Muscle of arm (tissue), 14 donors: ENCODE measurements at places on chromosomes 3 and 15. TPM values are rescaled to one million over a fixed set of nuclear protein-coding genes. Genes with fewer than 3 reads are reported as not detected.
A peak's percentile ranks its signal among the peaks of the same experiment; 100 is the strongest.

- DNase-seq = no peak
These were observed 653 bp upstream of the WDR6 start for GRCh38 chr3:49006408-49007067.

- DNase-seq = peak; percentile 79
These were observed 321.5 kb upstream of the CTNNB1 start for GRCh38 chr3:40877631-40878463.

The ASB14 gene
- 1.5 TPM for polyA plus RNA-seq

DNA sequence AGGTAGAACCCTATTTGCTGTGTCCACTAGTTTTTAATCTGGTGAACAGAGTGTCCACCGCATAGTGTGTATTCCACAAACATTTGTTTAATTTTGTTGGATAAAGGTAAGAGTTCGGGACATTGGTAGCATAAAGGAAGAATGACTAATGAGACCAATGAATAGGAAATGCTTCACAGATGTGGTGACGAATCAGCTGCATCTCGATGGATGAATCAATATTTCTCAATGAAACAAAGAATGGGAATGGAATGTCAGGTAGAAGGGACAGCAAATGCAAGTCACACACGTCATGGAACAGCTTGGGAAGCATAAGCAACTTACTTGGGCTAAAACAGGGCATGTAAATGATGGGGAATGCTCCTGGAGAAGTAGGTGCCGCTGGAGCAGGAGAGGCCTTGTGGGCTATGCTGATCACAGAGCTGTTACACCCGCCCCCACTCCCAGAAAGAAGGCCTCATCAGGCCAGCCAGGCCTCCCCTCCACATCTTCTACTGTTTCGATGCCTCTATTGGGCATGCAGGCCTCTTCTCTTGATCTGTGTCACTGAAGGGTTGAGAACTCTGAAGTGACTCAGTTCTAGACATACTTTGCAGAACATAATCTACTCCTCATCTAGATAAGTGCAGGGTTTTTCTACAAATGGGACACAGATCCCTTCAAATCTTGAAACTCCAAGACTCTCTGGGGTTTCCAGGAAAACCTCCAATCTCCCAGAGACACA is 120.0 kb upstream of the GADL1 start:
- no peak for DNase-seq

DNA sequence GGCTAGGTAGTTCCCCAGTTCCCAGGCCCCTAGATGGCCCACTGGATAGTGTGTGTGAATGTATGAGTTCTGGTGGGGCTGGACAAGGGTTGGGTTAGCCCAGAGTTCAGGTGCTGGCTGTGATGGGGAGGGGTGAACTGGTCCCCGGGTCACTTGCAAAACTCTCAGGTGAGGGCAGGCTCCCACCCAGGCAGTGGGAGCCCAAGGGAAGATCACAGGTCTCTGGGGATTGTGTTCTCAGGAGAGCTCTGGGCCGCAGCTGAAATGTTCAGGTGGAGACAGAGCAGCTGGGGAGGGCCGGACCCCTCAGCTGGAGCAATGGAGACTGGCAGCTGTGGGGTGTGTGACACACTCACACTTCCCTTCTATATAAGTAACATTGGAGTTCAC is 12.8 kb upstream of the FAM98B start:
- no peak for DNase-seq

DNA sequence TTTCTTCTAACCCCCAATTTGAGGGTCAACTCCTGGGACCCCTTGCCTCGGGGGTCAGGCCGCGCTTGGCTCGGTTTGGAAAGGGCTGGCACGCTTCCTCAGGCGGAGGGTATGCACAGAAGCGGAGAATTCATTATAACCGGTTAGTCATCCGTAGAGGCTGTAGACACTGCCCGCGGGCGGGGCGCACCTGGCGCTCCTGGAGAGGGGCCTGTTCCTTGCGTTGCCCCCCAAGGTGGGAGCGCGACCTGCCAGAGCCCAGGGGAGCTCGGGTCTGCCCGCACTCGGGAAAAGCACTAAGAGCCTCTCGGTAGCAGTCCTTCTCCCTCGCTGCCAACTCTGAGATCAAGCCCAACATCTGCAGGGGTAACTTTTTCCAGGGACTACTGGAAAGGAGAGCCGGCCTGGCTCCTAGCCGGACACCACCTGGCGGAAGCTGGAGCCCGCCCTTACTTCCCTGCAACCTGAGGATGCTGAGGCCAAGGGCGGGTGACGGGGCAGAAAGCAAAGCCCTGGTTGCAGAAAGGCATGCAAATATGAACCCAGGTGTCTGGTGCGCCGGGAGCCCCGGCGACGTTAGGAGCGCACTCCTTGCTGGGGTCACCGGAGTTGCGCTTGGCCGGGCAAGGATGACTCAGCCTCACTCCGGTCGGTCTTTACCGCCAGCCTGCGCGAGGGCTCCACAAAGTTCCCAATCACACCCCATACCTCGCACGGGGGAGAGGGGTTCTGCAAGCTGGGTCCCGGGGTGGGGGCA is 1.5 kb upstream of the CACNA2D3 start:
- no peak for DNase-seq

DNA sequence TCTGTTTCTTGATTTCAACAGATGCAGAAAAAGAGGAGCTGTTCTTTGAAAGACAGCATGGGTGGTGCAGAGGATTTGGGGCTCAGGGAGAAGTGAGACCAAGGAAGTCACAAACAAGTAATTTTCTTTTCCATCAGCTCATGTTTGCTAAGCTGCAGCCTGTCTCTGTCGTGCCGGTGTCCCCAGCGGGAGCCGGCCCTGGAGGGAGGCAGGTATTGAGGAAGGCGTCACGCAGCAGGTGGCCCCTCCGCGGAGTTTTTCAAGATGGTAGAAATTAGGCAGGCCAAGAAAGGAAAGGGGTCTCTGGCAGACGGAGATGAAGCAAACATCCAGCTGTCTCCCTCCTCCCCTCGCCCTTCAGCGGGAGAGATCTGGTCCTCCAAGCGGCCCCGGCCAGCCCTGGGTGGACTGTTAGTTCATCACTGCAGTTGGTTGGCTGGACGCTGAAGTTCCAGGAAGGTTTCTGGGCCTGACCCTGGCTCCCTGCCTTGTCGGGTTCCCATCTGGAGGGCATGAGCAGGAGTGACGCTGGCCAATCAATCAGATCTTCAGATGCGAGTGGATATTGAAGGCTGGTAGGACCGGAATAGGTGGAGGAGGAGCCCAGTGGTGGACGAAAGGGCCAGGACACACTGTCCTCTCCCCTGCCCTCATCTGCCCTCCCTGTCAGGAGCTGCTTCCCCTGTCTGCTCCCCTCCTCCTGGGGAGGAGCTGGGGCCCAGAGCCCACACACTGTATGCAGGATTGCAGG is 27.7 kb upstream of the MUC4 start:
- no peak for DNase-seq

DNA sequence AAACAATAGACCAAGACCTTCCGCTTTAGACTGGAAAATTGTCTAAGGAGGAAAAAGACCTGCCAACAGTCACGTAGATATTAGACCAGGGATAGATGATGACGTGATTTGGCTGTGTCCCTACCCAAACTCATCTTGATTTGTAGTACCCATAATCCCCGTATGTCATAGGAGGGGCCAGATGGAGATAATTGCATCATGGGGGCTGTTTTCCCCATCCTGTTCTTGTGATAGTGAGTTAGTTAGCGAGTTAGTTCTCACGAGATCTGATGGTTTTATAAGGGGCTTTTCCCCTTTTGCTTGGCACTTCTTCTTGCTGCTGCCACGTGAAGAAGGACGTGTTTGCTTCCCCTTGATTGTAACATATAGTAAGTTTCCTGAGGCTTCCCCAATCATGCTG is 31.7 kb upstream of the SUCLG2 start:
- no peak for DNase-seq

DNA sequence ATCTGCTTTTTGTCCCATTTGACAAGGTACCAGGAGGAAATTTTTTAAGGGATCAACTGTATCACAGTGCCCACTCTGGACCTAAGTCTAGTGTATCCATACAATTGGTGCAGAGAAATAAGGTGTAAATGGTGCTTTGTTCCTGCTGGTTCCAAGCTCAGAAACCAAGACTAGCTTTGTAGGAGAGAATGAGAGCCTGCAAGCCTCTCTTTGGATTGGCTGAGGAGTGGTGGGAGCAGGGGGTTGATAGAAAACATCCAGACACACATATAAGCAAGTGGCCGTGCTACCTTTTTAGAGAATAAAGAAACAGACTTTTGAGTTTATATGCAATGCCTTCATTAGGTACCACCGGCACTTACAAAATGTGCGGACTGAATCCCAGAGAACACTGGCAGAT is 45.8 kb downstream of the ARPP21 start:
- no peak for DNase-seq

GRCh38 chr3:183385698-183386613 is 42.5 kb downstream of the MCF2L2 start:
- DNase-seq = peak; percentile 59

- DNase-seq = no peak
These were observed 502 bp downstream of the DPH3 start for GRCh38 chr3:16264174-16264707.

DNA sequence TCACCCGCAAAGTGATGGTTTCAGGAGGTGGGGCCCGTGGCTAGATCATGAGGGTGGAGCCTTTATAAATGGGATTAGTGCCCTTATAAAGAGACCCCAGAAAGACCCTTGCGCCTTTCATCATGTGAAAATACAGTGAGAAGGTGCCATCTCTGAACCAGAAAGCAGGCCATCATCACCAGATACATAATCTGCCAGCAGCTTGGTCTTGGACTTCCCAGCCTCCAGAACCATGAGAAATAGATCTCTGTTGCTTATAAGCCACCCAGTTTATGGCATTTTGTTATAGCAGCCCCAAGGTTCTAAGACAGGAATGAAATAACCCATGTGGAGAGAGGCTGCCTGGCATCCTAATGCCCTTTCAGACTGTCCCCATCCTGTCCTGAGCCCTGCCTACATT is 127.8 kb upstream of the SMAD3 start:
- DNase-seq = no peak

The TM2D3 gene
- 40.4 TPM for polyA plus RNA-seq

GRCh38 chr3:28122227-28122626 is 119.2 kb upstream of the CMC1 start:
- DNase-seq = no peak

DNA sequence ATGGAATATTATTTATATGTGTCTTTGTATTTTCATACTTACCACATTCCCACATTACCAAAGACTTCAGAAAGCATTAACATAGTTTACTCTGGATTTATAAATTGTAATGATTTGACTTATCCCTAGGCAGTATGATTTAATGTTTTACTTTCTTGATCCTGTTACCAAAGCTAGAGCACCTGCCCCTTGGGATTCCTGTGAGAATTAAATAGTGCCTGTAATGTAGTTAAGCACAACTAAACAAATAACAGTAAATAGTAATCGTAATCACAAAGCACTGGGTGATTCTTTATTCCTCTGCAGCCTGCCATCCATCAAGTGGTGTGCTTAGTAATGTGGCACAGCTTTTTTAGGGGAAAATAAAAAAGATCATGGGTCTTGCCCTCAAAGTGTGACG is 39.1 kb downstream of the ATP2C1 start:
- DNase-seq = no peak

DNA sequence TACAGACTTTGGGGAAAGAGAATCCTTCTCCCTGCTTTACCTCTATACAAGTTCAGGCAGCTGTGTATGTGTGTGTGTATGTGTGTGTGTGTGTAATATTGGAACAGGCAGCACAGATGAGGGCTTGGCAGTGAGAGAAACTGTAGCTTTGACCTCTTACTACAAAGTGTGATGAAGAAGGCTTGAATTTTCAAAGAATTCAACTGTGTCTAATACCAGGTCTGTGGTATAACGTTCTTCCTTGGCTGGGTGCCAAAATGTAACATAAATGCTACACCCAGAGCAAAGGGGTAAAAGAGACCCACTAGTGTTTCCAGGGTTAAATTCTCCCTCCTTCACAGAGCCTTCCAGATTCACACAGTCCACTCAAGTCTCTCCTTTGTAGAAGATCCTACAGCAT is 51.1 kb downstream of the CHST2 start:
- no peak for DNase-seq

DNA sequence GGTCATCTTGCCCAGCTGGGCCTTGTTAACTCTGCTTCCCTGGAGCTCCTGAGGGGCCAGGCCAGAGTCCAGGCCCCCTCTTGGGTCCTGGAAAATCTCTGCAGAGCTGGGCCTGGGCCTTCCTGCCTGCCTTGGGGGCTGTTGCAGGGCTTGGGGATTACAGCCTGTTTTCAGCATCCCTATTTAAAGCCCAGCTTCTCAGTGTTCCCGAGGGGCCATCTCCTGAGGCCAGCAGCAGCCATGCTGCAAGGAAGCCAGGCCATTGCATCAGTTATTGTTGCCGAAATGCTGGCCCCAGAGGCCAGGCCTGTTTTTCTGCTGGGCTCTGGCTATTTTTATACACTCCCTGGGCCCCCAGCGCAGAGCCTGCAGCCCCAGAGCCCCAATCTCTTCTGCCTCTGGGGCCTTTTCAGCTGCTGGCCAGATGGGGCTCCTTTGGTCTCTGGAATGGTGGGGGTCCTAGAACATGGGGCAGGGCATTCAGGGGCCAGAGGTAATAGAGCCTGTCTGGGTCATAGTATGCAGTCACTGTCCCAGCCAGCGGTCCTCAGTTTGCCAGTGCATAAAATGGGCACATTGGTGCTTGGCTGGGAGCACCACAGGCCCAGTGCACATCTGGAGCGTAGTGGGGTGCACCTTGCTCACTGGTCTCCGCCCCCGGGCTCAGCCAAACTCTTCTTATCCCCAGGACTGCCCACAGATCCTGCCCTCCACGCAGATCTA is 28.5 kb downstream of the PLXNA1 start:
- no peak for DNase-seq

GRCh38 chr15:39580485-39581241 is at the start of gene THBS1:
Gene THBS1, plus strand, starts transcription at chr15:39581079. Its CDS starts 779 bp downstream, at chr15:39581858.
- peak; percentile 90 for DNase-seq

The RTP4 gene
- 0.12 TPM for polyA plus RNA-seq
